ENCODE measurements at places on chromosomes 1 and 21.

DNA sequence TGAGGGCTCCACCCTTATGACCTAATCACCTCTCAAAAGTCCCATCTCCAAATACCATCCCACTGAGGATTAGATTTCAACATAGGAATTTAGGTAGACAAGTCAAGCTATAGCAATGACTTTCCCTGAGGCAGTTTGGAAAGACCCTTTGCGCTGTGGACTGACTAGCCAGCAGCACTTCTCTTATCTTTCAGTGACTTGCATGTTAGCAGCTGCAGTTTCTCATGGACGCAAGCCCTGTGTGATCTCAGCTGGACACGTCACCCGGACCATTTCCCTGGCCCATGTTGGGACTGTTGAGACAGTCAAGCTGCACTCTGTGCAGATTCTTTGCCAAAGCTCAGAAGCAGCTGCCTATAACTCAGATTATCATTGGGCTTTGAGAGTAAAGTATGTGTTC, 408.1 kb upstream of the USP24 start:
- no peak for DNase-seq

DNA sequence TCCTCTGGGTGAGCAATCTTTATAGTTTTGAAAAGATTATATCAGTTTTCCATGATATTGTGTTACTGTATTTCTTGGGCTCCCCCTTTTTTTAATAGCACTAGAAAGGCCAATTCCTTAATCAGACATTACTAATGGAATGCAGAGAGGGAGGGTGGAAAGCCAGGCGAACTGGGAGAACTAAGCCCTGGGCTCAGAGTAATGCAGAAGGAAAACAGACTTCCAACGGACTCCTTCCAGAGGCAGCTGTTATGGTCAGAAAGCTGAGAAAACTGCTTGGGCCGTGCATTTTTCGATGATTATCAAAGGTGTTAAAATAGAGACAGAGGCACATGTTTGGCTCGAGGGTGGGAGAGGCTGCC, 206.3 kb downstream of the FOXD2 start:
- no peak for DNase-seq

- no peak for DNase-seq
These were observed 7.1 kb downstream of the ARHGEF19 start for GRCh38 chr1:16205334-16205671.

DNA sequence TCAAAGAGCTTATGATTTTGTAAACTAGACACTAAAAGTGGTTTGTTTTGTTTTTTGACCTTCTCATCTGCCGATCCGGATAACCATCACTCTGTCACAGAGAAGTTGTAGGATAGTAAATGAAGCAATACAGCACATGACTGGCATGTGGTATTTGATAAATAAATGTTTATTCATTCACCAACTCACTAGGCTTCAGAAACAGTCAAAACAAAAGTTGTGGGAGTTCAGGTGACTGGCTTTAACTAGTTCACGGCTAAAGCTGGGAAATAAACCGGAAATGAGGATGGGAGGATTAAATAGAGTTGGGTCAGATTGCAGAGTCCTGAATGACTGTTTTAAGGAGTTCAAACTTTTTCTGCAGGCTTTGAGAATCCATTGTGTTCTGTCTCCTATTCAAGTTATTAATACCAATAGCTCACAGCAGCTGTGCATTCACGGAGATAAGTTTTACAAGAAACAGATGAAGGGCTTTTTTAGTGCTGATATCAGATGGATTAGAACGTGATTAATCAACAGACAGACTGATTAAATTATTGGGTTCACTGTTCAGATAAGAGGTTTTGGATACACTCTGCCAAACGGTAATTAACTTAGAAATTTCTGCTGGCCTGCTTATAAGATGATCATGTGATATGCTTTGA, 463.3 kb downstream of the DPYD start:
- no peak for DNase-seq

DNA sequence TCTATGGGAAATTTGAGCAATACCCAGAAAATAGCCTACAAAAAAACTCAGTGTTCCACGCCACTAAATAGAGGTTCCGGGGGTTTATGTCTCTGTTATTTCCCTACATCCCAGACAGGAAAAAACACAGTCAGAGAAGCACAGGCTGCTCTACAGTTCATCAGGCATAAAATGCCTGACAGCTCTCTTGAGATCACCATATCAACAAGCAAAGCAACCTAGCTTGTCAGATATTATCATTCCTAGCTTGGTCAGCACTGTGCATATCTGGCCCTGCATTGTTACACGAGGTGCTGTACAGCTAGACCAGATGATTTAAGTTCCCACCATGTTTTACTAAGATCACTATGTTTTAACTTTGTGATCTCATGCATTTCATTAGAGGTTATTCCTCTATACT, 172.6 kb downstream of the PTPRC start:
- DNase-seq: no peak

DNA sequence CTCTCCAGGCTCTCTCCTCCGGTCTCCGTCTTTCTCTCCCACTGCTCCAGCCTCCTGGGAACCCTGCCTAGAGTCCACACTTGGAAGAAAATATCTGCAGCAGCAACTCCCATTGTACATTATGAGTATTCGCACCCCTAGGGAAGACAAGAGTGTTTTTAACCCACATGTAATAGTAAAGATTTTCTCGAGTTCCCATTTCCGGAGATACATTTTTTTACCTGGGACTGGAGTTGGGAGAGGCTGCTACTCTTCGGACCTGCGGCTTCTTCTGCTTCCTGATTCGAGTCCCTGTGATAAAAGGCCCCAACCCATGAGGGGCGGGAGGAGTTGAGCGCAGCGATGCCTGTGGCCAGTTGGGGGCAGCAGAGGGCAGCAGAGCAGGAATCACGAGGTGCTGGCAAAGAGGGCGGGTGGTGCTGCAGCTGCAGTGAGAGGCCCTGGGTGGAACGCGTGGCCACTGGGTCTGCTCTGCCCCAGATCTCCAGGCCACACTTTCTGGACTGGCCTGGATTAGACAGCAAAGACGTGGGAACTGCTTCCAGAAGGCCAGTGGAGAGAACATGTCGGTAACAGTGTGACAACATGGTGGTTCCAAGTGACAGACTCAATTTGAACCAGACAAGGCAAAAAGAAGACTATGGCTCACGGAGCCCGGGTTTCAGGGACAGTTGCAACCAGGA, 221.0 kb upstream of the CSF3R start:
- DNase-seq: peak; percentile 73

DNA sequence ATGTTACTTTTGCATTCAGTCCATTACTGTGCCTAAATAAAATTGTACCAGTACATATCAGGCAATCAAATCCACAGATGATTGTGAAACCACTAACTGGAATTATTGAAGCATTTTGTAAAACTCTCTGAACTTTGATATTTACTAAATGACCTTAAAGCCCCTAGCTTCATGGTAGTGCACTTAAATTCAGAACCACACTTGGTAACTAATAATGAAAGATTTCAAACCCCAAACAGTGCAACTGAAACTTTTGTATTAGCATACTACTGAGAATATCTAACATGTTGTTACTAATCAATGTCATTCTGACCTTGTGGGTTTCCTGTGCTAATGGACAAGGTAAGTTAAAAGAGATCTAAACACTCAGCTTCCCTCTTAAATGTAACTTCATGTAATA, at the start of gene CFHR3:
TSS of gene CFHR3 (plus strand) at position 238 of the 400 bp plus-strand sequence. CDS start at position 285, 47 bp downstream.
- peak; percentile 9 for DNase-seq

GRCh38 chr1:100578201-100578600, 40.3 kb downstream of the GPR88 start:
- DNase-seq: no peak

DNA sequence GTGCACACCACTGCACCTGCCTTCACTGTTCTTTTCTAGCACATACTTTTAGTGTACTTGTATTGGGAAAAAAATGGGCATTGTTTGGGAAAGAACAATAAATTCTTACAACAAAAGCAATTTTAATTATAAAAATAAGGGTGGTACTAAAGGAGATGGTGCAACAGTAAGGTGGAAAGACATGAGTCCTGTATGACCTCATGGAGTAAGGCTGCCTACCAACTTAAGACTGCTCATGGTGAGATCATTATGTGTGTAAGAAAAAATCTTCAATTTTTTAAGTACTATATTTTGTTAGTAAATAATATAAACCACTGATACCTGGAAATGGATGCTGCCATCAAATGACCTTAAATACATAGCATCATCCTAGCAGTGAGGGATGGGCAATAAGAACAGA, 29.6 kb upstream of the PHGDH start:
- no peak for DNase-seq

GRCh38 chr1:76955652-76956051, 88.4 kb downstream of the ST6GALNAC5 start:
- no peak for DNase-seq

- no peak for DNase-seq
These were observed 70.6 kb upstream of the NFIA start for GRCh38 chr1:61011561-61012263.

- DNase-seq: no peak
These were observed 83.4 kb downstream of the SMYD2 start for GRCh38 chr1:214364386-214364785.

GRCh38 chr21:46153247-46154154, 1.9 kb downstream of the FTCD start:
- peak; percentile 26 for DNase-seq

- no peak for DNase-seq
These were observed 693.5 kb upstream of the PTBP2 start for GRCh38 chr1:96028071-96028470.

DNA sequence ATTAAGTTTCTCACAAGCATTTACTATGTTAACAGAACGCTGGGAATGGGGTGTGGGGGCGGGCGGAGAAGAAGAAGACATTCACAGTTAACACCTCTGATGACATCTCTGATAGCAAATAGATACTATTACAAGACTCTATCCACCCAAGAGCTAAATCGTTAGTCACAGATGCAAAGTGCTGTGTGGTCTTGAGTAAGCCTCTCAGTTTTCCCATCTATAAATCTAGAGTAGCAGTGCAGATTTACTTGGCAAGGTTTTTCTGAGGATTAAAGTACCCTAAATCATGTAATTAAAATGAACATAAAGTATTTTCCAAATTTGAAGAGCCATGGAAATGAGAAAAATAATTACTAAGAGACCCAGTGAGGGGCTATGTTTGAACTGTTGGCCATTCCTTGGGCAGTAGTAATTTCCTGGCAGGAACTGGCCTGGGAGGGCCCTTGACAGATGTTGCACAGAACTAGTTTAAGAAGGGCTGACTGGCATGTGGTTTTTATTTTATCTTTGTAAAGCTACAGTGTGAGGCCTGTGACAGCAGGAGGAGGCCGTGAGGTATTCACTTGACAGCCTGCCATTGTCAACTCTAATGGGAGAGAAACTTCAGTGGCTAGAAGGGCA, 58.7 kb upstream of the APOBEC4 start:
- no peak for DNase-seq

GRCh38 chr1:203324105-203325025, 19.0 kb downstream of the BTG2 start:
- DNase-seq: peak; percentile 76

- no peak for DNase-seq
These were observed 97.9 kb downstream of the RIPK4 start for GRCh38 chr21:41668686-41669532.

DNA sequence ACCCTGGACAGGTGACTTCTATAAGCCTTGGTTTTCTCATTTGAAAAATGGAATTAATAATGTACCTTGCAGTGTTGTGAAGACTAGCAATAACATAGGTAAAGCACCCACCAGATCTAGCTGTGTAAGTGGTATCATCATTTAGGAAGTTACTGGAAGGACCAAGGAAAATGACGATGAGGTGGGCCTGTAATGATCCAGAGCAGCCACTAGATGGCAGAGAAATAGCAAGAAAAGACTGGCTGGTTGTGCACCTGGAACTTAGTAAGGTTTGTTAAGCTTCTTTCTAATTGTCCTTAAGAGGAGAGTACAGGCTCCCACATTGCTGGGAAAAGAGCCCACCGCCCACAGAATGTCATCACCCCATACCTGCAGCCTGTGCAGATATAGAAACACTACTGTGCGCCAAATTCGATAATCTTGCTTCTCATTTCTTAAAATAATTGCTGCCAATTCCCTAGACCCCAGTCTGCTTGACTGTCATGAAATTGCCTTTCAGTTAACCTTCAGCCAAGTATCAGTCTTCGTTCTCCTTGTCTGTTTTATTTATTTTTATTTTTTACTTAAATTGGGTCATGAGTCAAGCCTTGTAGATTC, 37.2 kb downstream of the WNT4 start:
- peak; percentile 72 for DNase-seq

DNA sequence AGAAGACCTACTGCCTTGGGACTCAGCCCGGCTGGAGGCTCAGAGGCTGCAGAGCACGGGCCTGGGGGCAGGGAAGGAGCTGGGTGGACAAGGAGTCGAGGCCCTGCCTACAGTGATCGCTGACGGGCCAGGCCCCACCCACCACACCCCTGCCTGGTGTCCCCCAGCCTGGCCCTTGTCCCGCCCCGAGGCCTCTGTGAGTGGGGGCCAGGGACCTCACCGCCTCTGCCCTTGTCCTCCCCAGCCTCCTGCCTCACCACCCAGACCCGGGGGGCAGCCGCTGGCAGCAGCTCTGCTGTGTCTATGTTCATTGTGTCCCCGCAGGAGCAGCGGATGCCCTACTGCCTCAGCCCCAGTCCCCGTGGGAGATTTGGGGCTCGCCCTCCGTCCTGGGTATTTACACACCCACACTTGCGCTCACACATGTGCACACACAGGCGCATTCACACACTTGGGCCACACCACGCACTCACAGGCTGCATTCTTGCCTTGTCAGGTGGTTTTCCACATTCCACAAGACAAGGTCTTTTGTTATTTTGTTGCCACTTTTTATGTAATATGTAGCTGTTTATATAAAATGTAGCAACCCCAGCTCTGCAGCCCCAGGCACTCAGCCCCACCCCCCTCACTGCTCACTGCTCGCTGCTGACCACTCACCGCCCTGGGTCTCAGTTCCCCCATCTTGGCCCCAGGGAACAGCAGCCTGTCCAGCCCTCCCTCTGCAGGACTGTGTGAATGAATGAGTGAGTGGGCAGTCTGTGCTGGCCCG, 7.3 kb downstream of the PFKL start:
- DNase-seq: no peak

DNA sequence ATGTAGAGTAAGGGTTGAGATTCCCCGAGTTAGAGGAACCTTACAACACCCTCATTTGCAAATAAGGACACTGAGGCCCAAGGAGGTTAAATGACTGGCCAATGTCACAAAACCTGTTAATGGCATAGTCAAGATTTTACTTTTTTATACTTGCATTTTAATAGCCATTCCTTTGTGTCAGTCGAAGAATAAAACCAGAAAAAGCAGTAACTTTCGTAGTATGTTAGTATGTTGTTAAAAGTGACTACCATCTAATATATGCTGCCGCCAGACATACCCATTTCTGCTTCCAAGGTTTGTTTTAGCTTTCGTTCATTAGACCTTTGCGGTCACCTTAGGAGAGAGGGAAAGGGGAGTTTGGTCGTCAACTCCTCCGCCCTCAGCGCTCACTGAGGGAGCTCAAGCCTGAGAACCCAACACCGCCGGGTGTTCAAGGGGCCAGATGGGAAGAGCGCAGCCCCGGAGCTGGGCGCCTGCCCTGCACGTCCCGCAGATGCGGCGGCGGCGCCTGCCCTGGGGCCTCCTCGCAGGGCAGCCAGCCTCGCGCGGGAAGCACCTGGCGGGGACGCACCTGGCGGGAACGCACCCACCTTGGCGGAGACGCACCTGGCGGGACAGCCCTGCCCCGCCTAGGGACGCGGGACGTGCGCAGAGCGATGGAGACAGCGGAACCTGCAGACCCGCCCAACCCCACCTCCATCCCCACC, 466 bp downstream of the VPS26C start:
- DNase-seq: no peak

All from GM12865 (cell line).